ENCODE measurements at places on chromosomes 7 and 10.
A peak's percentile ranks its signal among the peaks of the same experiment; 100 is the strongest.

GRCh38 chr10:18713077-18713476, 53.8 kb downstream of the ARL5B start:
- no peak for DNase-seq

GRCh38 chr7:79998363-79998762, 136.3 kb upstream of the GNAI1 start:
- DNase-seq = no peak

- DNase-seq = peak; percentile 78
These were observed 187.9 kb downstream of the GATA3 start for GRCh38 chr10:8242295-8242872.

- DNase-seq = no peak
These were observed 11.3 kb upstream of the NOBOX start for GRCh38 chr7:144414815-144415214.

- DNase-seq = no peak
These were observed 90.8 kb downstream of the KIF20B start for GRCh38 chr10:89792187-89792586.

GRCh38 chr7:45171946-45172345, 14.4 kb downstream of the RAMP3 start:
- no peak for DNase-seq

DNA sequence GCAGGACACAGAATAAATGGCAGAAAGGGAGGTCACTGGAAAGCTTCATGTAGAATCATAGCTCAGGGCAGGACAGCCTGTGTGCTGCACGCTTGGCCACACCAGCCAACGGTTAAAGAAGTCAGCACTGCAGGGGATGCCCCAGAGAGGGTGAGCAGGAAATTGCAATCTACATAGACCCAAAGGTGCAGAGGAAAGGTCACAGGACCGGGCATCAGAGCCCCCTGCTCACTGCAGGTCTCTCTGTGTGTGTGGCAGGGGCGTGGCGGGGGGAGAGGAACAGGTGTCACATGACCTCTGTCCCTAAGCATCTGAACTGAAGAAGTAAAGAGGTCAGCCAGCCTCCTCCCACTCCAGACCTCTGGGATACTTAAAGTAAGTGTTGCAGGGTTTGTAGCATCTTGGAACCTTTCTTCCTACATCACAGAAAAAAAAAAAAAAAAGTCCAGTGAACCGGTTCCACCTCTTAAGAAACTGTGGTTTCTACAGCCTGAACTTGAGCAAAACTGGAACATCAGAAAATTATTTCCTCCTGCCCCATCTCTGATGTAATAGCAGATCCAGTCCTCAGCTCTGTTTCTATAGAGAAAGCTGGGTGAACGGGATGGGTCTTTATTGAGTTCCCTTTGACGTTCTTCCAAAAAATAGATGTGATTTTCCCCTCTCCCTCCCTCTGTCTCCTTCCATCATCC, 64.3 kb downstream of the RGS10 start:
- DNase-seq = peak; percentile 33

GRCh38 chr10:2509081-2509531, 558.2 kb upstream of the PFKP start:
- no peak for DNase-seq
